ENCODE measurements at places on chromosomes 12 and 14.
A peak's percentile ranks its signal among the peaks of the same experiment; 100 is the strongest.

GRCh38 chr12:32501835-32502333, 102.5 kb downstream of the FGD4 start:
- no peak for DNase-seq

DNA sequence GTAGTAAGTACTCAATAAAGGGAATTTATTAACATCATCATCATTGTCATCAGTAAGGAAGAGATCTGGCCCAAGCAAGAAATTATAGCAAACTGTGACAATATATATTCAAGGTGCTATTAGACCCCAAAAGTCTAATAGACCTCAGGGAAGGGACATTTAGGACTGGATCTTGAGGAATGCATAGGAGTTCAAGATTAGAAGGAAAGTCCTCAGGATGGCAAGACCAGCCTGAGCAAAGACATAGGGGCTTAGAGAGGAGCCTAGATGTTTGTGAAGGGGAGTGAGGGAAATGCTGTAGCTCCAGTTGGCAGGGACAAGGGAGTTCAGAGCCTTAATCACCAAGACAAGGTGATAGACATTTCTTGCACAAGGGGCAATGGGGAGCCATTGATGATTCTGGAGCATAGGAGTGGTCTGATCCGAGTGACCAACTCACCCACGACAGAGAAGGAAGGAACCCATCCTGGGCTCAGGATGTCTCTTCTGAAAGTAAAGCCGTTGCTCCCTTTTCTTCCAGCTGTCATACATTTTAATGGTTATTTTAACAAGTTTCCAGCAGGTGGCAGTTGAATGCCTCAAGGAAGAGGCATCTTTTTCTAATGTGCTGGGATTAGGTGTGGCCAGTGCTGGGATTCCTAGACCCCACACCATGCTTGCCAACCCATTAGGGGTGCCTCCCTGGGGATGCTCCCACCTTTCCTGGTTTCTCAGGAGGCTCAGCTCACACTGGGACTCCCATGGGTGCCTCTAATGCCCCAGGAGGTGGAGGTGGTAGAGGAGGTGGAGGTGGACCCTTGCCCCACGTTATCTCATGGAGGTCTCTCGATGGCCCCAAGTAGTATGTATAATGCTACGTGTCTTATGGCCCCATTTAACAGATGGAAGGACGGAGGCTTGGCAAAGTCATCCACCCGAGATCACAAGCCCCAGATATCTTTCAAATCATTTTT, 37.8 kb downstream of the PHETA1 start:
- no peak for DNase-seq

GRCh38 chr14:51566831-51567582, 84.7 kb upstream of the FRMD6 start:
- DNase-seq = no peak

DNA sequence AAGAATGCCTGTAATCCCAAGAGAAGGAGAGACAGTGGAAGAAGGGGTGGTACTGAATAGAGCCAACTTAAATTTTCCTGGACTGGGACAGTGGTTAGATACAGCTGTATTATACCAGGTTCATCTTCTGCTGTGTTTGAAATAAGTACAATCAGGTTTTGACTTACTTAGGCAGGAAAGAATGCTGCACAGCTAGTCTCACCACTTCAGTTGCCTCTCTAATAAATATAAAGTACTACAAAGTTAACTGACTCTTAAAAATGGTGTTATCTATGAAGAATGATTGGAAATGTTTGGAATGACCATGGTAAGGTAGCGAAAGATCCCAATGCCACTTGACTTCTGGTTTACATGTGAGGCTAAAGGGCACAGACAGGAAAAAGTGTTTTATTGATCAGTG, 652.1 kb downstream of the NOVA1 start:
- no peak for DNase-seq

DNA sequence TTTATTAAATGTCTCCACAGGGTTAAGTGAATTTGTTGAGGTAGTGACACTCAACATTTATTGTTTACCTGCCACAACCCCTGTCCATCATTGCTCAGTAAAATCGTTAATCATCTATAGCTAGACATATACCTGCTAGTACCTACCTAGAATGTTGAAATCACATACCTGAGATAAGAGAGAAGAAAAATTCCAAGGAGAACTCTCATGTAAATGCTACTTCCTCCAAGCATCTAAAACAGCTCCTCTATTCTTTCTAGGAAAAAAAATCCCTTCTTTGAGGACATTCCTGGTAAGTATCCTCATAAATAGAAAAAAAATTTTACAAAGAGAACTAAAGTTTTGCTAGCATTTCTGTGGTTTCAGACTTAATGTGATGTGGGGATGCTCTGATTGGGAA, 325.1 kb downstream of the DAD1 start:
- DNase-seq = no peak

GRCh38 chr14:81436296-81437138, 36.4 kb upstream of the STON2 start:
- peak; percentile 83 for DNase-seq

DNA sequence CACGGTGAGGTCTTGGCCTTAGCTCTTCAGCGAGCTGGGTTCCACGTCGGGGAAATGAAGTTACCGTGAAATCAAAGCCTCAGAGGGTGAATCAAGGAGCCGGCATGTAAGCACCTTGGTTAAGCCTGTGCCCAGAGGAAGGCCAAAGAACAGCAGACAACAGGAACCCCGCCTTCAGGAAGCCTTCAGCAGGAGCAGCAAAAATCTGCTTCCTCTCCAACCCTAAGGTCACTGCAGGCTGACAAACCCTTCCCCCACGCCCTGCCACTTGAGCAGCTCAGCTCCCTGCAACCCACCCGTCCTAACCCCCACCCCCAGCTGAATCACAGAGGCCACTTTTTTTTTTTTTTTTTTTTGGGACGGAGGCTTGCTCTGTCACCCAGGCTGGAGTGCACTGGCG, 72.9 kb upstream of the LTA4H start:
- DNase-seq = no peak

- DNase-seq = no peak
Observed at GRCh38 chr12:113673458-113674238, 202.0 kb upstream of the LHX5 start.

- DNase-seq = no peak
Observed at GRCh38 chr12:473863-474577, 14.3 kb downstream of the B4GALNT3 start.

DNA sequence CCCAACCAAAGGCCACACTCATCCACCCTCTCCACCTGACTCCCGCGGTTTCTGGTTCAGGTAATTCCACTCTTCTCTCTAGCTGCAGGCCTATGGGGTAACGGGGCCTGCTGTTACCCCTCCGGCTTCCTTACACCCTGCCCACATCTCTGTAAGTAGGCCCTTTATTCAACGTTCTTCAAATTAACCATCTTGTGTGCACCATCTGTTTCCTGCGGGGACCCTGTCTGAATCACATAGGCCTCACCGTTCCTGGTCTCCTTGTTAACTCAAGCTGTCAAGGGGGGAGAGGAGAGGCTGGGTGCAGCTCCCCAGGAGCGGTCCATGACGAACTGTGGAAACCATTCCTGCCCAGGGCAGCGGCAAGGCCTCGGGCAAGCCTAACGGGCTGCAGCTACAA, 9.3 kb upstream of the DLK1 start:
- DNase-seq = no peak

DNA sequence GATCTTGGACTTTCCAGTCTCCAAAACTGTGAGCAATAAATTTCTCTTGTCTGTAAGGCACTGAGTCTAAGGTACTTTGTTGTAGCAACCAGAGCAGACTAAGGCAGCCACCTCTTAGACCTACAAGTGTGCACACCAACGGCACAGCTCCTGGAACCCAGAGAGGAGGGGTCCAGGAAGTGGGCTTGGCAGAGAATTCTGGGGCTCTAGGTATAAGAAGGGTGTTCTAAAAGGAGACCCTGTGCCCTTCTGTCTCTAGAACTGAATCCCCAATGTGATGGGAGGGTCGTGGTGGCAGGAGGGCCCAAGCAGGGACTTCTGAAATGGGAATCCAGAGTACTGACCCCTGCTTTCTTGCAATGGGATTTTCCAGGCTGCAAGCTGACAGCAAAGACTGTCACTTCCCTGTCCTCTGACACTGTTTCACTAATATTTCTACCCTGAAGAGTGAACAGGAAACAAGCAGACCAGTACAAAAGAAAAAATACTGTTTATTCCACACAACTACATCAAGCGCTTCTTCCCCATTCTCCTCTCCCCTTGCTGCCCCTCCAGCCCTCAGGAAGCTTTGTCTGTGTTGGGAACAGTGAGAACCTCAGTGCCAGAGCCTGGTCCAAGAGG, 13.6 kb upstream of the TFCP2 start:
- no peak for DNase-seq

- no peak for DNase-seq
Observed at GRCh38 chr12:26555139-26555538, 277.9 kb downstream of the ITPR2 start.

GRCh38 chr12:10716704-10717315, 6.3 kb downstream of the YBX3 start:
- no peak for DNase-seq

GRCh38 chr12:58731096-58731495, 189.2 kb downstream of the LRIG3 start:
- no peak for DNase-seq

GRCh38 chr12:107545737-107546353, 139.8 kb upstream of the PWP1 start:
- DNase-seq = no peak

- no peak for DNase-seq
Observed at GRCh38 chr14:56955745-56956144, 145.5 kb upstream of the OTX2 start.

- DNase-seq = no peak
Observed at GRCh38 chr14:57009585-57010515, 199.6 kb upstream of the OTX2 start.

GRCh38 chr12:25155022-25155576, 39.9 kb downstream of the DNAI7 start:
- DNase-seq = peak; percentile 56

- no peak for DNase-seq
Observed at GRCh38 chr14:101404426-101405170, 156.7 kb upstream of the DIO3 start.

- DNase-seq = no peak
Observed at GRCh38 chr12:116661341-116661740, 76.5 kb downstream of the SPRING1 start.

- no peak for DNase-seq
Observed at GRCh38 chr12:28378736-28379135, 188.5 kb downstream of the CCDC91 start.

GRCh38 chr12:41967668-41968500, 176.8 kb downstream of the GXYLT1 start:
- DNase-seq = no peak

DNA sequence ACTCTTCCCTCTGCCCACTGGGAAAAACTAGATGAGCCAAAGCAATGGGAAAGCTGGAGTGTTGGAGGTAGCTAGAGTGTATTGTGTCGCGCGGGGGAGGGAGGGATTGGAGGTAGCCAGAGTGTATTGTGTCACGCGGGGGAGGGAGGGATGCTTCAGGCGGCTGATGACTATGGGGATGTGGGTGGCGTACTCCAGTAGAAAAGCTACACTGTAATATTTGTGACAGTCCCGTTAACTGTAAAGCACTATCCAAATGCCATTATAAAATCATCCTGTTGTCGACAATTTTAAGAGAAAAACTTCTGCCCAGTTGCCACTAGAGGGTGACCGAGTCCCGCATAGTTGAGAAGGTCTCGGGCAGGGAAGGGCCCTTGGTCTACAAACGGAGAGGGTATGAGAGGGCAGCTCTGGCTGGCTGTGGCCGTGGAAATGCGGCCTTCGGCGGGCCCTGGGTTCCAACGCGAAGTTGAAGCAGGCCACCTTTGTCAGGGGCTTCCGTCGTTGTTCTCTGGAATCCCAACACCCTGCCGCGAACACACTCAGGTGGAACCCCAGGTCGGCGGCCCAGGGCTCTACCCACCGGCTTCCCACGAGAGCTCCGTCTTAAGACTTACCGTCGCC, 15.1 kb upstream of the PLEK2 start:
- DNase-seq = peak; percentile 85

- DNase-seq = peak; percentile 78
Observed at GRCh38 chr12:55743406-55744339, 751 bp downstream of the GDF11 start.

DNA sequence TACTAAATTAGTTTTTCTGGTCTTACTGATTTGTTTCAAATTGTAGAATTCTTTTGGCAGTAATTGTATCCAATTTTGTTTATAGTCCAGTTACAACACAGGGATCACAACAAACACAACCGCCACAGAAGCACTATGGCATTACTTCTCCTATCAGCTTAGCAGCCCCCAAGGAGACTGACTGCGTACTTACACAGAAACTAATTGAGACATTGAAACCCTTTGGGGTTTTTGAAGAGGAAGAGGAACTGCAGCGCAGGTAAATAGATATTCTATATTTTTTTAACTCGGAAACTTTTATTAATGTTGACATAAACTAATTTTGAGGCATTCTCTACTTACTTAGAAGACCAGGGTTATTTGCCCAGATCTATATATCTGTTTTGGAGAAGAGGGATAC, 17.8 kb downstream of the PAPOLA start:
- no peak for DNase-seq

GRCh38 chr12:116361414-116362223, 84.1 kb upstream of the MED13L start:
- DNase-seq = peak; percentile 59

DNA sequence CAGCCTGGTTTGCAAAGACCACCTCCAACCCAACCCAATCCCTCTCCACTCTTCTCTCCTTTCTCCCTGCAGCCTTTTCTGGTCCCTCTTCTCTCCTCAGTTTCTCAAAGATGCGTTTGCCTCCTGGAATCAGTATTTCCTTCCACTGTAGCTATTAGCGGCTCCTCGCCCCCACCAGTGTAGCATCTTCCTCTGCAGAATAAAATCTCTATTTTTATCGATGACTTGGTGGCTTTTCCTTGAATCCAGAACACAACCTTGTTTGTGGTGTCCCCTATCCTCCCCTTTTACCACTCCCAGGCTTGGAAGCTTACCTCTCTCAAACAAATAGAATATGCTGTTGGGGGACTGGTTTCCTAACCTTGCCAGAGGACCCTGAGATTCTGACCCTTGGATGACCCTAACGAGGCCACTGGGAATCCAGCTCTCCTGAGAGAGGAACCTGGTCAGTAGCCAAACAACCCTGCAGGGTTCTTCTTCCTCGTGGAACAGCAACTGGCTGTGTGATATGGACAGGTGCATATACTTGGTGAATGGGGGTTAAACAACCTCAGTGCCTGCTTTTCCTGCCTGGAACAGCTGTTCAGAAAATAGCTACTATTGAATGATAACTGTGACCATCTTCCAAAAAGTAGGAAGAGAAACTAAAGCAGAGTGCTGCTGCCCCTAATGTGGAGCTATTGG, 4.4 kb downstream of the WNT1 start:
- DNase-seq = no peak

- DNase-seq = no peak
Observed at GRCh38 chr12:130121226-130122000, 40.9 kb upstream of the FZD10 start.

- DNase-seq = no peak
Observed at GRCh38 chr14:28757786-28758185, 8.8 kb upstream of the FOXG1 start.

Measured in GM13977 (cell line).